Fibroblast of the aortic adventitia (primary cell): ENCODE measurements at places on chromosomes 4 and X. TPM values are rescaled to one million over a fixed set of nuclear protein-coding genes. Genes with fewer than 3 reads are reported as not detected.
A peak's percentile ranks its signal among the peaks of the same experiment; 100 is the strongest.

Gene RASL11B
- 0.63 TPM in 1 of 2 replicates, not detected in the other for total RNA-seq

Gene ARMCX4
- total RNA-seq: 4.0 and 25.4 TPM in 2 replicates

Gene NWD2
- not detected in 2 replicates for total RNA-seq

Gene SYN1
- 0.09 TPM in 1 of 2 replicates, not detected in the other for total RNA-seq

Gene HTN3
- not detected in 2 replicates for total RNA-seq

GRCh38 chr4:123832173-123833026, 435.8 kb downstream of the SPRY1 start:
- DNase-seq: peak; percentile 99

DNA sequence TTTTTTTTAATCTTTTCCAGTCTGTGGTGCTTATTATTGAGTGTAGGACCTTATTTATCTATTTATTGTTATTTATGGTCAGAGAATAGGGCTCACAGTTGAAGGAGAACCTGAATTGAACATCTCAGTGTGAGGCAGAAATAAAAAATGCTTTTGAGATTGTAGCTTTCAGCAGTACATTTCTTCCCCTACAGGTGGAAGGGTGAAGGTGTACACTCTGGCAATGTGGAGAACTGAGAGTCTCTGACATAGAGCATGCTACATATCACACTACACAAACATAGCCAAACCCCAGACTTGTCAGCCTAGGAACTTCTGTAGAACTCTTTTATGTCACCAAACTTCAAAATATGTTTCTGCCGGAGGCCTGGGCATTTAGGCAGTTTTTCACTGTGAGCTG, 140.2 kb downstream of the STIM2 start:
- no peak for DNase-seq

DNA sequence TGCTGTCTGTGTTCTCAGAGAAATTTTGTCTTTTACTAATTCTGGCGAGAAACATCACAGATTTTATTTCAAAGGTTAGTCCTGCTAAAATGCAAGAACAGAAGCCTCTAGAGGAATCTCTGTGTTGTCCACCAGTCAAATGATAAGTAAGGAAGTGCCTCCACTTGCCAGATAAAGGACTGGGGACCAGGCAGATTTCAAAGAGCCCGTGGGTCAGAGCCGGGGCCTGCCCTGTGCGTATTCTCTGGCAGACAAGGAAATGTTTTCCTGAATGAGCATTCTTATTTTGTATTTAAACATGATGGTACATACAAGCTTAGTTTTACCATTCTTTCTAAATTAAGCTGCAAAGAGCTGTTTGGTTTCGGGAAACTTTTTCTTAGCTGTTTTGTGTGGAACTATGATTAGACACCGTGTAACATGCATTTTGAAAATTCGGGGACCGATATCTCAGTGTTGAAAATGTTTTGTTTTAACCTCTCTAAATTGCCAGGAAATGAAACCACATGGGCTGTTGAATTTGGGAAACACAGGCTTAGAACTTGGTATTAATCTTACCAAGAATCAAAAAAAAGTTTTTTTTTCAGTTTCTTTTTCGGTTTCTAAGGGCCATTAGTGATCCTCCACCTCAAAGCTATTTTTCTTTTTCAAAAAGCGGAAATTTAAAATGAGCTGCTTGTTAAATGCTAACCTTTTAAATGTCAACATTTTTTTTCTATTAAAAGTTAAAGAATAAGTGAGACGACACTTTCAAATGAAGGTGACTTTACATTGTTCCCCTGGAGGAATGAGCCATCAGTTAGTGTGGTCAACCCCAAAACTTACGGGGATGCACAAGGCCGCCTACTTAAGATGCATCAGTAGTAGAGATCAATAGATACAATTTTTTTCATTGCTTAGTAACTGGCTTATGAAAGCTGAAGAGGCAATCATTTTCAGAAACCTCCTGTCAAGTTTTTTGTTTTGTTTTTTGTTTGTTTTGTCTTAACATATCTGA, 89.6 kb upstream of the MTM1 start:
- DNase-seq: no peak

DNA sequence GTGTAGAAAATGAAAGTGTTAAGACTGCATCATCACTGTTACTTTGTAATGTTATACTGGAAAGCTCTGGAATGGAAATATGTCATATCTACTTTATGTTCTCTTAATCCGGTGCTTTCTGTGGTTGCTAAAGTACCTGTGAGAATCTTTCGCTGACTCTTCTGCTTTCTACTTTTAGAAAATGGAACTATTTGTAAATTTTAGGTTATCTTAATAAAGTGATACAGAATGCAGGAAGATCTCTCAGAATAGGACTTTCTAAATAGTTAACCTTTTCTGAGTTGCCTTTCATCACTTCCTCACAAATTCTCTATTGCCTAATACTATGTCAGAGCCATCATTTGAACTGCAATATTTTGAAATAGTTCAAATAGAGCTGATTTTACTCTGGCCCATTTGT, 69.3 kb downstream of the BMP2K start:
- peak; percentile 14 for DNase-seq

DNA sequence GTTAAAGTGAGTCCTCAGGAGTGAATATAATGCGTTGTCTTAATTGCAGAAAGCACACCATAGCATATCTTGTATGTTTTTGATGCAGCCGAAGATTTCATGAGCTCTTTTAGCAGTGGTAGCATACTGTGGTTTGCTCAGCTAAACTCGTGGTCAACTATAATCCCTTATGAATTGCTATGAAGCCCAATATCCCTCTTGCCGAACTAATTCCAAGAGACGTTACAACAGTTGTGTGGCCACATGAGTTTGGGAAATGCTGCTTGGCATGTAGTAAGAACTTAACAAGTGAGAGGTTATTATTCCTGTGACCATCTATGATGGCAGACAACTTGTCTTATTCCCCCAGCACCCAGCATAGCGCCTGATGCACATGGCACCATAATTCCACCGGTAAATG, 30.7 kb downstream of the SYAP1 start:
- no peak for DNase-seq

- DNase-seq: no peak
These were observed 37.7 kb upstream of the MTNR1A start for GRCh38 chr4:186592966-186593586.

- DNase-seq: no peak
These were observed 49.2 kb upstream of the MND1 start for GRCh38 chr4:153295131-153295755.

DNA sequence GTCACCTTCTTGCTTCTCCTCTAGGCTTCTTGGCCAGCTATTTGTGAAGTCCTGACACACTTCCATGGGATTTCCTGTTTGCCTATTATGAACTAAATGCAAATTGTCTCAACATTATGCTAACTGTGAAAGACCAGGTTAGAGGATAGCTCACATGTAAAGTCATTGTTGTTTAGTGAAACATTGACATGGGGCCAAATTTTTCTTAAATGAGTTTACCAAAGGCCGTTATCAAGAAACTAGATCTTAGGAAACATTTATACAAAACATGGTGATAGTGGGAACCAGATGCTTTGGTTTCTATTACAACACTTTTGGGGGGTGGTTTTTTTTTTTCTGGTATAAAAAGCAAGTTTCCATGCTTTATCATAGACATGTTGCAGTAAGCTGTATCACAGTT, 466.8 kb upstream of the FAM241A start:
- peak; percentile 74 for DNase-seq

DNA sequence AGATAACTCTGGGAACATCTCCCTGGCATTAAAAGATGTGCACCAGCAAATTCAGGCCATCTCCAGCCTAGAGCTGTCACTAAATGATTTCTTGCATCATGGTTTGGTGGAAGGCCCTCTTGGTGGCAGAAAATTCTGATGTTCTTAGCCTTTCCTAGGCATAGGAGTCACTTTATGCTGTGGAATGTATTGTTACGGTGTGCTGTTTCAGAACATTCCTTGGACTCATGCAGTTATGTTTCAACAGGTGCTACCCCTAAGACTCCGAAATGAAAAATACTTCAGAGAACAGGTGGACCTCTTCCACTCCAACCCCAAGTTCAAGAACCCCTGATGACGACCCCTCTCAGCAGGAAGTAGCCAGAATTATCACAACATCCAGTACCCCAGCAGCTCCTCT, 20.3 kb upstream of the PAPSS1 start:
- no peak for DNase-seq

GRCh38 chrX:45031830-45032378, 158.9 kb downstream of the KDM6A start:
- DNase-seq: no peak

DNA sequence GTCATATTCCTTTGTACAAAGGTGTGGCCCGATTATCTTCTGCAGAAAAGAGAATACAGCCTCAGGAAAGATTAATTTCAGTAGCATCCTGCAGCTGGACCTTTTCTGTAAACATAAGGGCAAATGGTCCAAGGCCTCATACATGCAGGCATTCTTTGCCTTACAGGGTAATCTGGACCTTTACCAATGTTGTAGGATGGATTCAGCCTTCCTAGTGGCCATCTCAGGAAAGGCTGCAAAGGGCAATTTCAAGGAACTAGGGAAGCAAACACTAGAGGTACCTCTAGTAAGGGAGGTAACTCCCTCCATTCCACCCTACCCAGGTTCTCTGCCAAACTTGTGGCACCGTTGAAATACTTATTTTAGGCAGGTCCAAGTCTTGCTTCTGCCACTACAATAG, 43.0 kb downstream of the UGT2B28 start:
- no peak for DNase-seq

DNA sequence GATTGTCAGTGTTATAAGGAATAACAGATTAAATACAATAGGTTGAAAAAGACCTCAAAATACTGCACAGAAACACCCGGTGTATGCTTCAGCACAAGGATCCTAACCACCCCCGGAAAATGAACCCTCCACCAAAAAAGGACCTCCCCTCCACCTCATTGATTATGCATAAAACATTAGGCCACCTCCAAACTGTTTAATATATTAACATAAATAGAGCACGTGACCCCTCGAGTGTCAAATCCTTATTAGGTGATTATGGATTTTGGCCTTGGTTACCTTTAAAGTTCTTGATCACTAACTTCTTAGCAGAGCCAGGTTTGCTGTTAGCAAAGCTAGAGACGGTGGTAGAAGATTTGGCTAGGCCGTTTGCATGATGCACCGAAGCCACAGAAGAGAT, 958 bp downstream of the CUL4B start:
- no peak for DNase-seq
